KBM-7 (cell line): ENCODE measurements at places on chromosomes 5 and 9.

- DNase-seq: no peak
Measured at GRCh38 chr5:177293819-177294581, 9.5 kb downstream of the RAB24 start.

GRCh38 chr9:94949370-94949769 lies 222.9 kb downstream of the AOPEP start:
- no peak for DNase-seq

- DNase-seq: peak; percentile 68
Measured at GRCh38 chr5:7261049-7261448, 134.9 kb upstream of the ADCY2 start.

DNA sequence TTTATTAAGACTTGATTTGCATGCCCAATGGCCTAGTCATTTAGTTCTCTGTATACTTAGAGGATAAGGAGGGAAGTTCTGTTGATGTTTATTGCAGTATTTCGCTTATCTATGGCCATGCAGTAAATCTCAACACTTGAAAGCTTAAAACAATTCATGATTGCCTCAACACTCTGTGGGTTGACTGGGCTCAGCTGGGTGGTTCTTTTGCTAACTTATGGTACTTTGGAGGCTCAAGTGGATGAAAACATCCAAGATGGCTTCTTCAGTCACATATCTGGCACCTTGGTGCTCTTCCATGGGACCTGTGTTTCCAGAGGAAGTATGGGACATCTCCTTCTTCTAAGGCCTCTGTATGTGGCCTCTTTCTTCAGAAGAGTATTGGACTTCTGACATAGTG lies 10.3 kb upstream of the ROR2 start:
- DNase-seq: no peak

- DNase-seq: no peak
Measured at GRCh38 chr9:98570663-98571440, 137.9 kb downstream of the GABBR2 start.
